NCI-H2227 treated with DMSO at 0.1 percent for 48 hours (cell line): ENCODE measurements at places on chromosomes 11 and 22.

- DNase-seq: no peak
Measured at GRCh38 chr11:92852946-92853345, 116.5 kb upstream of the MTNR1B start.

- no peak for DNase-seq
Measured at GRCh38 chr11:124301548-124301947, 12.2 kb downstream of the OR8D1 start.

- DNase-seq: no peak
Measured at GRCh38 chr11:110431051-110431672, 1.4 kb downstream of the FDX1 start.

DNA sequence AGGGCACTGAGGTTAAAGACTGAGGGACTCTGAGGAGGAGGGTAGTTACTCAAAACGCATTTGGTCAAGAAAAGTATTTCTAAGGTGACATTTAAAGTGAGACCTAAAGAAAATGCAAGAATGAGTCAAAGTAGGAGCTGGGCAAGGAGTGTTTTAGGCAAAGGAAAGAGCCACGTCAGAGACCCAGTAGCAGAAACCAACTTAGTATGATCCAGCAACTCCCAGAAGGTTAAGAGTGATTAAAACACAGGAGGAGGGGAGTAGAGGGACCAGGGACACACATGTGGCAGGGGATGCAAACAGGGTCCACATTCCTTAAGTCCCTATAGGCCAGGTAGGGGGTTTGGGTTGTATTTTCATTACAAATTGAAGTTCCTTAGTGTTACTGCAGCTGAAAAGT, 24.3 kb upstream of the CCDC34 start:
- DNase-seq: no peak

GRCh38 chr22:34429314-34429713, 509.0 kb upstream of the LARGE1 start:
- DNase-seq: no peak

- DNase-seq: peak; percentile 42
Measured at GRCh38 chr11:117792241-117792640, 4.8 kb downstream of the DSCAML1 start.
